ENCODE measurements at places on chromosomes 2 and 18.

GRCh38 chr18:12726774-12727550 is 24.1 kb downstream of the PSMG2 start:
- ATAC-seq, result peak; percentile 36

- peak; percentile 71 for ATAC-seq
These were observed 544 bp downstream of the EVA1A start for GRCh38 chr2:75560022-75560767.

DNA sequence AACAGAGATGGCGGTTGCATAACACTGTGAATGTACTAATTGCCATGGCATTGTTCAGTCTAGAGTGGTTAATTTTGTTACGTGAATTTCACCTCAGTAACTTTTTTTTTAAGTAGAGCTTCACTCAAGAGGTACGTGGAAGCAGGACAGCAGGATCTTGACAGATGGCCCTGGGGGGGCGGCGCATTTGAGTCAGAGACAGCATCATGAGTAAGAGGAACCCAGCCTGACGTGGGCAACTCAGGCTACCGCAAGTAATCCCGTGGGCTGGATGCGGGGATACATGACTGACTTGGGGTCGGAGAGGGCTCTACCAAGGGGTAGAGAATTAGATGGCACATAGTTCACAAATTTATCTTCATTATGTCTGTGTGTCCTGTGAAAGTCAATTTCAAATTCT is 38.1 kb upstream of the DAPL1 start:
- no peak for ATAC-seq

- no peak for ATAC-seq
These were observed 306.6 kb upstream of the SOX11 start for GRCh38 chr2:5385596-5385995.

GRCh38 chr2:667332-667999 is 9.7 kb downstream of the TMEM18 start:
- no peak for ATAC-seq

- ATAC-seq, result no peak
These were observed 215.2 kb upstream of the SIX2 start for GRCh38 chr2:45224321-45224992.

DNA sequence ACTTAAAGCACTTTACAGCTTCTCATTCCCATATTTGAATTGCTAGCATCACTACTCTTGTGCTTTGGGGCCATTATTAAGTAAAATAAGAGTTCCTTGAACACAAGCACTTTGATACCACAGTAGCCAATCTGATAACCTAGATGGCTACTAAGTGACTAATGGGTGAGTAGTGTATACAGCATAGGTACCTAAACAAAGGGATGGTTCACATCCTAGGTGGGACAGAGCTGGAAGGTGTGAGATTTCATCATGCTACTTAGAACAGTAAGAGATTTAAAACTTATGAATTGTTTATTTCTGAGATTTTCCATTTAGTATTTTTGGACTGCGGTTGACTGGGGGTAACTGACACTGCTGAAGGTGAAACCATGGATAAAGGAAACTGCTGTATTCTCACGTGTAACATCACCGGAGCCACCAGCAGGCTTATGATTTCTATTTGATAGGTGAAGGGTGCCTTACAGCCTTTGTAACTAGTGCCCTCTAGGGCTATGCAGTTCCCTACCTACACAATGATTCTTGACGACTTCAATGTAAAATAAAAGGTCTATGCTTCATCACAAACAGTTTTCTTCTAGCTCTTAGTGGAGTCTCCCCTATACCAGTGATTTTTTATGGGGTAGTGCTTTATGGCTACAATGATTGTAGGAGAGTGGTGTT is 22.1 kb upstream of the CRIM1 start:
- no peak for ATAC-seq

DNA sequence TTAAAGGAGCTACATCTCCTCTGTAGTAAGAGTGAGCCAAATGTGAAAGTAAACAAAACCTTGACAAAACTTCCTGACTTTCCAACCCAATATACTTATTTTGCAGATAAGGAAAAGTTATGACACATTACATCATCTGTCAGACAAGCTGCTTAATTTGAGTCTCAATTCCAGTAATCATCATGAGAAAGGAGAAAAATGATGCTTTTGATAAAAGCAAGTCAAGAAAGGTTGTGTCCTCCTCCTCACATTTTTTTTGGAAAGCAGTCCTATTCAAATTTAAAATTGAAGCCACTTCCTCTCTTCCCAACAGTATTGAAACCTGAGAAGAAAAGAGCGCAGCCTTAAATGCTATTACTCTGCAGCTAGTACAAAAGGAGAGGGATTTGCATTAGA is 519.6 kb downstream of the LRP1B start:
- ATAC-seq, result peak; percentile 39

- ATAC-seq, result no peak
These were observed 225.9 kb downstream of the NEDD4L start for GRCh38 chr18:58269931-58270330.

All from motor neuron (in vitro differentiated cells).